ENCODE measurements at places on chromosomes 13 and 19.

- DNase-seq, result no peak
Measured at GRCh38 chr19:31334101-31334848, 15.0 kb downstream of the TSHZ3 start.

GRCh38 chr19:15195371-15196334, 5.1 kb downstream of the NOTCH3 start:
- peak; percentile 65 for DNase-seq

- no peak for DNase-seq
Measured at GRCh38 chr19:277581-278165, 13.5 kb downstream of the PLPP2 start.

DNA sequence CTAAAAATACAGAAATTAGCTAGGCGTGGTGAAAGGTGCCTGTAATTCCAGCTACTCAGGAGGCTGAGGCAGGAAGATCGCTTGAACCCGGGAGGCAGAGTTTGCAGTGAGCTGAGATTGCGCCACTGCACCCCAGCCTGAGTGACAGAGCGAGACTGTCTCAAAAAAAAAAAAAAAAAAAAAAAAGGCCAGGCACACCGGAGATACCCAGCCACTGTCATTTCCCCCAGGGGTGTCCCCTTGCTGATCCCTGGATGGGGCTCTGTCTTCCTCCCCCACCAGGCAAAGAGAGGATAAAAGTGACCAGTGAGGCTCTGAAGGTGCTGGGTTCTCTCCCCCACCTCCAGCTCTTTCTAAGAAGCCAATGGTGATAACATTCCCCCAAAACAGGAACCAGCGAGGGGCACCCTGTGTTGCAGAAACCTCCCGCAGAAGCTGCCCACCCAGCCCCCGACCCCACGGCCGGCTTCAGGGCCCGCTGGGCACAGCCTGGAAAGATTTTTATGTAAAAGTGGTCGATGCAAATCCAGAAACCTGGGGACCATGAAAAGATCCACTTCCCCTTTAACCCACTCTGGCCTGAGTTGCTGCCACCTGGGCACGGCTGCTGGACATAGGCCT, 61.4 kb upstream of the KLF2 start:
- no peak for DNase-seq

GRCh38 chr13:80037505-80037888, 303.4 kb downstream of the SPRY2 start:
- DNase-seq, result peak; percentile 93

DNA sequence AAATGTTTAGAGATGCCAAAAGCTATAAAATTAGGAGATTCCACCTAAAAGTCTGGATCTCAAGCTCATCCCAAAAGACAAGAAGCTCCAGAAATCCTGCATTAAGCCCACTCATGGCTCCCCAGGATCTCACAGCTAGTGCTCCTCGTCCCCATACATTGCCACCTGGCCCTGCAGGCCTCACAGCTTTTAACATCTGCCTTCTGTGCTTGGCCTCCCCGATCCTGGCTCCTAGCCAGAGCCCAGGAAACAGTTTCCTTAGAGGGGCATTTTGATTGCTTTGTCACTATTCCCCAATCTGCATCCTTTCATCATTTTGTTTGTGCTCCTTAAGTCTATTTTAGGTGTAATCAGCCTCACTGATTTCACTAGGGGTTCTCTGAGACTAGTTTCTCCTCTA, 14.5 kb upstream of the DCT start:
- DNase-seq, result no peak

- no peak for DNase-seq
Measured at GRCh38 chr19:16367261-16367683, 42.6 kb downstream of the KLF2 start.

- DNase-seq, result no peak
Measured at GRCh38 chr13:40528881-40529280, 137.6 kb downstream of the FOXO1 start.

- DNase-seq, result peak; percentile 76
Measured at GRCh38 chr13:40152145-40152544, 496.7 kb downstream of the COG6 start.

DNA sequence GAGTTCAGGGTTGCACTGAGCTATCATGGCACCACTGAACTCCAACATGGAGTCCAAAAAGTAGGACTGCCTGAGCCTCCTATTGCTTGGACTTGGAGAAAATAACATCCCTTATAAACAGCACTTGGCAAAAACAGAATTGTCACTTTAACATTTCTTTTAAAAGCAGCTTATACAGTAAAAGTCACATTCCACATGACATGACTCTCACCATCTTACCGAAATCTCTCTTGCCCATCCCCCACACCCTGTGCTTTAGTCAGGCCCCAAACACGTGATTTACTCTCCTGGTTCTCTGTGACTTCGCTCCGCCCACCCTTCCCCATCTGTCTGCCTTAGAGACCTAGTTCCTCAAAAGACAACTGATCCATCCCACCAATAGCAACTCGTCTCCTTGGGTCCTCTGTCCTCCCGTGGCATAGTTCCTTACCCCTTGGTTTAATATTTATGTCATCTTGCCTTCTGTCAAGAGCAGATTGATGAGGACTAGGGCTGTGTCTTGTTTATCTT, 4.6 kb downstream of the SAFB start:
- DNase-seq, result no peak

DNA sequence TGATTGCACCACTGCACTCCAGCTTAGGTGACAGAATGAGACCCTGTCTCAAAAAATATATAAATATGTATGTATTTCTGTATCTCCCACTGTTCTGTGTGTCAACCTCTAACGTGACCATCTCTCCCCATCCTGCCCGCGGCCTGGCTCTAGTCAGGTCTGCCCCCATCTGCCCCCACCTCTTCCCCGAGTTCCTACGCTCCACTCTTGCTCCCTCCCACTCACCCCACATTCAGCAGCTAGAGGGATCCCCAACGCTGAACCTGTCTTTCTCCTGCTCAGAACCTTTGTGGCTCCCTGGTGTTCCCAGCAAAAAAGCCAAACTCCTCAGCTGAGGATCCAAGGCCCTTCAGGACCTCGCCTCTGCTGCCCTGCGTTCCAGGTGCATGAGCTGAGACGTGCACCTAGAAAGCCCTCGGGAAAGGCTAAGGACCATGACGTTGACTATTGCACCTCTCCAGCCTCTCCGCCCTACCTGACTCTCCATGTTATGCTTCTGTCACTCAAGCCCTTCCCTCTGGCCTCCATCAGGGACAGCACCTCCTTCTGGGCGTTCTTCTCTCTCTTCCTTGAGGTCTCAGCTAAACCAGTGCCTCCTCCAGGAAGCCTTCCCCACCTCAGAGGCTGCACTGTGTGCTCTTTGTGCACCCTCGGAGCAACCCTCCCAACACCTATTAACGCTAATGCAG, 18.1 kb downstream of the AKT2 start:
- no peak for DNase-seq

- DNase-seq, result peak; percentile 91
Measured at GRCh38 chr13:94112227-94112626, 367.3 kb downstream of the DCT start.

- no peak for DNase-seq
Measured at GRCh38 chr19:35740108-35740422, 2.2 kb downstream of the IGFLR1 start.

- no peak for DNase-seq
Measured at GRCh38 chr19:5218255-5218855, 122.3 kb downstream of the PTPRS start.

GRCh38 chr13:33626407-33626806, 191.5 kb upstream of the RFC3 start:
- no peak for DNase-seq

DNA sequence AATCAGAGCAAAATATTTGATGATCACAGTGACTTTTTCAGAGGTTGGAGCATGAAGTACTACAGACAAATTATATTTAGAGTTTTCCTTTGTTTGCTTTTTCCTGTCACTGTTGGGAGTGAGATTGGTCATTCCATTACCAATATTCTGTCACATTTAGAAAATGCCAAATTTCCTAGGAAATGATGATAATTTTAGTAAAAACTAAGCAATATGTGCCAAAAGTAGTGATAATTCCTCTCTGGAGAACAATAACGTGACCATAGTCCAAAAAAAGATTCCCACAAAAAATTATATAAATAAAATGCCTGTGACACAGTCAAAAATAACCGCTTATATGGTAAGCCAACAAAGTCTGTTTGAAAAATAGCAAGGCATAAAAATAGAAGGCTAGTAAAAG, 2719.4 kb downstream of the PCDH9 start:
- no peak for DNase-seq

GRCh38 chr19:35889370-35890112, 10.8 kb downstream of the NFKBID start:
- no peak for DNase-seq

GRCh38 chr13:54744747-54745146, 1716.1 kb downstream of the OLFM4 start:
- no peak for DNase-seq

GRCh38 chr13:20389696-20390525, 135.7 kb downstream of the CRYL1 start:
- no peak for DNase-seq

- DNase-seq, result no peak
Measured at GRCh38 chr13:30719525-30719914, 15.8 kb upstream of the ALOX5AP start.

- DNase-seq, result no peak
Measured at GRCh38 chr13:49253310-49253709, 5.6 kb downstream of the CDADC1 start.

DNA sequence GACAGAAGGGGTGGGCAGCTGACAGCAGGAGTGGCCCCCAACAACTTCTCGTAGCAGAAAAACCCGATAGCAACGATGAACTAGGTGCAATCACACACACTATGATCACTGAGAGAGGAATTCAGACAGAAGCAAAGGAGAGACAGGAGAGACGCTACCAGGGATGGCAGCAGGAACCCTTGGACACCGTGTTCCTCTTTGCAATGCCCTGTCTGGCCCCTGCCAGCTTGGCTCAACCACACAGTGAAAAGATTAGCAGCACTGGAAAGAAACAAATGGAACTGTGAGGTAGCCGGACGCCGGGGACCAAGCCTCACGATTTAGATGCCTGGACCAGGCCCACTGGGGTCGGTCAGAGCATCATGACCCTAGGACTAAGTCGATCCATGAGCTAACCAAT, 23.6 kb downstream of the DCAF15 start:
- DNase-seq, result no peak

DNA sequence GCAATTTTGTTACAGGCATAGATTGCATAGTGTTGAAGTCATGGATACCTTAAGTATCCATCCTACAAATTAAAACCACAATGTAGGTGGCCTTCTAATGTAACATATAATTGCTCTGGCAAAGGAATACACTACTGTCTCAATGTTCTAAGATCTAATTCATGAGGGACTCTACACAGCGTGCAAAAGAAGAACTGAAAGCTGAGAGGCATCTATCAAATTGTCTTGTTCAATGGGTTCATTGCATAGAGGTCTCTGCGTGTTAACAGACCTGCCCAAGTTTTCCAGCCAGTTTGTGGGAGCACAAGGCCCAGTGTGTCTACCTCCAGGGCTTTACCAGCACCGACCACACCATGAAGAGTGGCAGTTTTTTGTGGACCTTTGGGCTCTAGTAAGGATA, 451.4 kb downstream of the ITGBL1 start:
- DNase-seq, result no peak

GRCh38 chr19:53792721-53793433, 31.2 kb downstream of the NLRP12 start:
- peak; percentile 75 for DNase-seq

- no peak for DNase-seq
Measured at GRCh38 chr13:38328699-38329098, 21.0 kb upstream of the UFM1 start.

DNA sequence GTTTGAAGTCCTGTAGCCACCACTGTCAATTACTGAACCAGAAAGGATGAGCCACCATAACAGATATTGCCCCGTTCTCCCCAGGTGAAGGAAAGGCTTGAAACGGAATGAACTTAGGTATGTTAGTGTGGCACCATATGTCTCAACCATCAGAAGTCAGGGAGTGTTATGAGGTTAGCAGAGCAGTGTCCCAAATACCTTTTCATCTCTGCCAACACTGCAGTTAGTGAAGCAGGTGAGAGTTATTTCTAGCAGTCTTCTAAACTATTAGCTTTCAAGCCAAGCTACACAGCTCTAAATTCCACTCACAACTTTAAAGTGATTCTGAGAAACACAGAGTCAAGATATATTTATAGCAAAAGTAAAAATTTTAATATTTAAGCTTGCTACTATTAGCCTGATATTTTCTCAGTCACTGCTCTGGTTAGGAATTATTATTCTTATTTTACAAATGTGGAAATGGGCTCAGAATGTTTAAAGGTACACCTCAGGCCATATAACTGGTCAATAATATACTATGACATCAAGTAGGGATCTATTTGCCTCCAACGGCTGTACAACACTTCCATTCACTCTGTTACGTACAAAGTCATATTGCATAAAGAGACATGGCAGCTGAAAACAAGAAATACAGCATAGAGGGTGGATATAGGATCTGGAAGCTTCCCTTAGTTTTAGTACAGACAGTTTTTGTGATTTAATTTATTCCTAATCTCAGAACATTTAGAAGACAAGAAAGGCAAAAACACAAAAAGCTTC, 1527.1 kb upstream of the PRR20A start:
- no peak for DNase-seq

DNA sequence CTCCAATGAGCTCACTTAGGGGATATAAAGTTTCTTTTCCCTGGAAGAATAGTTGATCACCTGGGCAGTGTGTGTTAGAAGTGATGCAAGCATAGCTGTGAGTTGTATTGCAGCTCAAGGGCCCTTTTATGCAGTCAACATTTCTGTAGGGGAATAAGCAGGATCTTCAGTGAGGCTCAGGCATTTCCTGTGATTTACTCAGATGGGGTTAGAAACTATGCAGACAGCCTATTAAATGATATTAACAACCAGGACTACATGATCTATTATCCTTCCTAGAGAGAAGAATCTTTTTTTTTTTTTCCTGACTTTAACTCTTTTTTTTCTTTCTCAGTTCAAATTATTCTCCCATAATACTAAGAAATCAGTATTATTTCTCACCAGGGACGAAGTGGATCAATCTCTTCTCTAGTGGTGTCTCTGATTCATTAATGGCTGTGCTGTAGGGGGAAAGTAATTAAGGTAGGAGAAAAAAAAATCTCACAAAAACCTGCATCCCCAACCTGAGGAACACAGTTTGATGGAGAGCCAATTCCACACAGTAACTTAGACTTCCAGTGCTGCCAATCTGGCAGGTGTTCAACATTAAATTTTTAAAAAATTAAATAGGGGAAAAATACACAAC, 126.4 kb upstream of the SLC10A2 start:
- no peak for DNase-seq

- no peak for DNase-seq
Measured at GRCh38 chr13:28117689-28118377, 17.5 kb upstream of the FLT3 start.

GRCh38 chr13:24683838-24684599, 3.8 kb downstream of the ATP12A start:
- DNase-seq, result no peak

GRCh38 chr13:28817204-28817603, 2.9 kb upstream of the MTUS2 start:
- DNase-seq, result no peak

- DNase-seq, result peak; percentile 18
Measured at GRCh38 chr13:45446181-45446580, 18.6 kb upstream of the COG3 start.

- no peak for DNase-seq
Measured at GRCh38 chr19:8194528-8195267, 14.5 kb upstream of the CERS4 start.

- DNase-seq, result no peak
Measured at GRCh38 chr13:107753748-107754147, 461.6 kb downstream of the LIG4 start.

Measured in stromal cell of bone marrow (primary cell).